Heart right ventricle (tissue), 16 donors: ENCODE measurements at places on chromosomes 4 and X. TPM values are rescaled to one million over a fixed set of nuclear protein-coding genes. Genes with fewer than 3 reads are reported as not detected.

DNA sequence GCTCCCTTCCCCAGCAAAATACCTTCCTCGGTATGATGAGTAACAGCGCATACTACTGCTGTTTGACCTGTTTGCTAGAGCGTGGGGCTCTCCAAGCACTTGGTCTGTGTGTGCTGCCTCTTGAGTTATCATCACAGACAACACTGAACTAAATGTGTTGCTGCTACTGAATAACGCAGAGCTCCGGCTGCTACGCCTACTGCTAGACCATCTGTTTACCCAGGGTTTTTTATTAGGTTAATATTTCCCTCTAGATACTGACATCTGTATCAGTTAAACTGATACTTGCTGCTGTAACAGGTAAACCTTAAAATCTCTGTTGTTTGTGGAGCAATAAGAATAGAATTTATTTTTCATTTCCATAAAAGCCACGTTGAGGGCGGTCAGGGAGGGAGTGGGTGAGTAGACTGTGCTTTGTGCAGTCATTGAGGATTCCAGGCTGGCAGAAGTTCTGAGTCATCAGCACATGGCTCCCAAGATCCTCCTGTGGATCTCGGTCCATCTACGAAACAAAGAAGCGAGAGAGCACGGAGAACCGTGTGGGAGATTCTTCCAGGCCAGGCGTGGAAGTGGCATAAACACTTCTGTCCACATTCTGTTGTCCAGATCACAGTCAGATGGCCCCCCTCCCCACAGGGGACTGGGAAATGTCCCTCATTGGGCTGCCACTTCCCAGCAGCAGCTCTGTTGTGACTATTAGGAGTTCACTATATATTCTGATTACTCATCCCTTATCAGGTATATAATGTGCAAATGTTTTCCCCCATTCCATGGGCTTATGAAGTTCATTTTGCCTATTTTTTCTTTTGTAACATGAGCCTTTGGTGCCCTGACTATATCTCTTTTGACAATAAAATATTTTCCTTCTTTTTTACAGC lies 14.1 kb downstream of the GRK4 start:
- DNase-seq, result no peak
- H3K4me3 ChIP-seq, result no peak overlapping the region
- H3K4me1 ChIP-seq, result no peaks in the 10 kb centered on the region
- no peaks in the 10 kb centered on the region for H3K36me3 ChIP-seq

The KLF3 gene
- total RNA-seq, result 20.2 TPM

- no peaks in the 10 kb centered on the region for H3K27me3 ChIP-seq
- H3K36me3 ChIP-seq, result no peaks in the 10 kb centered on the region
- no peak overlapping the region for H3K27ac ChIP-seq
- H3K4me1 ChIP-seq, result no peaks in the 10 kb centered on the region
- DNase-seq, result no peak
- no peak overlapping the region for H3K4me3 ChIP-seq
Observed at GRCh38 chr4:39323821-39324220, 42.3 kb downstream of the RFC1 start.

The GPRIN3 gene
- total RNA-seq, result 12.2 TPM

GRCh38 chr4:185020293-185020808 lies 2.1 kb downstream of the HELT start:
- no peak overlapping the region for H3K4me3 ChIP-seq
- no peaks in the 10 kb centered on the region for H3K36me3 ChIP-seq
- H3K27me3 ChIP-seq, result peaks cover 99% of the 10 kb centered on the region
- peaks cover 21% of the 10 kb centered on the region for H3K4me1 ChIP-seq
- H3K27ac ChIP-seq, result no peak overlapping the region

GRCh38 chr4:87882321-87882720 lies 49.6 kb downstream of the MEPE start:
- no peak for DNase-seq
- no peaks in the 10 kb centered on the region for H3K4me1 ChIP-seq
- no peaks in the 10 kb centered on the region for H3K27me3 ChIP-seq

- DNase-seq, result no peak
- H3K36me3 ChIP-seq, result no peaks in the 10 kb centered on the region
- H3K4me3 ChIP-seq, result no peak overlapping the region
- H3K27me3 ChIP-seq, result no peaks in the 10 kb centered on the region
Observed at GRCh38 chrX:21725496-21725895, 32.4 kb downstream of the SMPX start.

GRCh38 chrX:154486052-154486395 lies 391 bp downstream of the UBL4A start:
- peaks cover 10% of the 10 kb centered on the region for H3K4me1 ChIP-seq
- H3K36me3 ChIP-seq, result no peaks in the 10 kb centered on the region
- H3K4me3 ChIP-seq, result peak overlapping the region; percentile 55
- DNase-seq, result peak; percentile 44
- peak overlapping the region; percentile 86 for H3K27ac ChIP-seq

The PDGFC gene
- 14.6 TPM for total RNA-seq

DNA sequence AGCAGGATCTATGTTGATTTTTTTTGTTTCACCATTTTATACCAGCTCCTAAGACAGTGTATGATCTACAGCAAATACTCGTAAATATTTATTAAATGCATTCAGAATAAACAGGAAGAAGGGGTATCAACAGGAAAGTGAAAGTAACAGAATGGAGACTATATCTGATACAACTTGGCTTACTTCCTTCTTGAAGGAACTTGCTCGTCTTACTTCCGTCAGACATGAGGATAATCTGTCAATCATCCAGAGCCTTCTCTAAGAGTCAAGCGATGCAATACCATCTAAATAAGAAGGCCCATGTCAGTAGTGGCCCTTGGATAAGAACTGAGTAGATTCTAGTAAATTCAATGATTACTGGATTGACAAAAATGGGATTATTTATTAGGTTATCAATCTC lies 84.2 kb downstream of the CAMK2D start:
- no peaks in the 10 kb centered on the region for H3K27me3 ChIP-seq
- H3K27ac ChIP-seq, result peak overlapping the region; percentile 47
- H3K36me3 ChIP-seq, result no peaks in the 10 kb centered on the region
- peaks cover 67% of the 10 kb centered on the region for H3K4me1 ChIP-seq

DNA sequence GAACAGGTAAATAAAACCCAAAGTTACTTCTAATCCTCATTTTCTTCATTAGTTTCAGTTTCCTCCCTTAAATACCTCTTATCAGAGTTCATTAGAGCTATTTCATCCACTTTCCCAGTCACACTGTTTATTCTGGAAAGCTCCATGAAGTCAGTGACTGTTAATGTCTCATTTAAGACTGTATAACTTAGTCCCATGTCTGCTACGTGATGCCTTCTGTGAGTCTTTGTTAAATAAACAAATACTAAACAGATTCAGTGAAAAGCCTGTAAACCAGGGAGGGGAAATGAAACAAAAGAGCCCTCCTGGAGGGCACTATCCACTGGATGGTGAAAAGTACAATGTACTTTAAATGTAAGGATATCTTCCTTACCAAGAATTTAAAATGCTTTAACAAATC lies 24.7 kb downstream of the ACE2 start:
- H3K4me1 ChIP-seq, result peaks cover 15% of the 10 kb centered on the region
- H3K27ac ChIP-seq, result no peak overlapping the region
- no peaks in the 10 kb centered on the region for H3K27me3 ChIP-seq
- DNase-seq, result no peak

DNA sequence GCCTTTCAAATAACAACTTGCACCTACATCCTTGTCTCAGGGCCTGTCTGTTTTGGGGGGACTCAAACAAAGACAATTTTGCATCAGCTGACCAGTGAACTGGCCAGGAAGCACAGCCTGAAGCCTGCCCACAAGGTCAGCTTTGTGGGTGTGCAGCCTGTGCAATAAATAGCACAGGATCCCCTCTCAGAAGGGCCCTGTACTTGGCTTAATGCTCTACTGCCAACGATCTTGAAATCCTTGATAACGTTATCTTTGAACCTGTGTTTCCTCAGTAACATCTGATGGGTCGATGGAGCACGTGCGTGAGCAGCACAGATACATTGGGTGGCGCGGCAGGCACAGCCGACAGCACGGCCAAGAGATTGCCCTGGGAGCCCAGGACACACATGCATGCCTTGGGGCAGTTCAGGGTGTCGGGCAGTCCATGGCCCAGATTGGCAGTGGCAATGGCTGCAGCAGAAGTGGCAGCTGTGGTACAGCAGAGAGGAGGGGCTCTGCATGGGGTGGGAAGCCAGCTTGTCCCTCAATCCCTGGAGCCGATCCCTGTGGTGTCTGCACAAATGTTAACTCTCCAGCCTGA lies 58.8 kb upstream of the ATP6AP2 start:
- H3K36me3 ChIP-seq, result no peaks in the 10 kb centered on the region
- no peak overlapping the region for H3K4me3 ChIP-seq
- H3K4me1 ChIP-seq, result no peaks in the 10 kb centered on the region

GRCh38 chrX:47664737-47665136 lies 5.8 kb upstream of the UXT start:
- no peak overlapping the region for H3K4me3 ChIP-seq
- H3K27me3 ChIP-seq, result no peaks in the 10 kb centered on the region
- H3K36me3 ChIP-seq, result no peaks in the 10 kb centered on the region
- no peak for DNase-seq

The LRRC66 gene
- total RNA-seq, result 0.25 TPM

GRCh38 chr4:125432078-125432477 lies 117.3 kb downstream of the FAT4 start:
- no peak overlapping the region for H3K4me3 ChIP-seq
- no peak for DNase-seq
- peaks cover 7% of the 10 kb centered on the region for H3K4me1 ChIP-seq
- H3K27me3 ChIP-seq, result no peaks in the 10 kb centered on the region
- no peaks in the 10 kb centered on the region for H3K36me3 ChIP-seq

DNA sequence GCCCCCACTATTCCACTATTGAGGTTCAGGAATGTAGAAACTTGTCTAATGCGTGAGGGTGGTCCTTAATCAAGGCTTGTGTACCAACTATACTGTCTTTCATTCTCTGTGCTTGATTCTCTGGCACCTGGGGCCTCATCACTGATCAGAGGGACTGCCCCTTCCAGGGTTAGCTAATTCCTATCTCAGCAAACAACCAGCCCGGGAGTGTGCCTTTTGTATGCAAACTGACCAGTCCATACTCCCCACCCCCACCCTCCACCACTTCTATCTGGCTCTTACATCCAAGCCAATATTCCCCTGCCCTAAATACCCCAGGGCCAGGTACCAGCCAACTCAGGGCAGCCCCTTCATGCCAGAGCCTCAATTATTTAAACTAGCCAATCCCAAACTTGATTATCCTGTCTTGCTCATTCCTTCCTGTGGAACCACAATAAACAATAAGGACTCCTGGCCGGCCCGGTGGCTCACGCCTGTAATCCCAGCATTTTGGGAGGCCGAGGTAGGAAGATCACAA lies 59.3 kb downstream of the FTHL17 start:
- DNase-seq, result no peak
- H3K27ac ChIP-seq, result no peak overlapping the region
- H3K4me3 ChIP-seq, result no peak overlapping the region
- no peaks in the 10 kb centered on the region for H3K4me1 ChIP-seq
- H3K27me3 ChIP-seq, result no peaks in the 10 kb centered on the region

DNA sequence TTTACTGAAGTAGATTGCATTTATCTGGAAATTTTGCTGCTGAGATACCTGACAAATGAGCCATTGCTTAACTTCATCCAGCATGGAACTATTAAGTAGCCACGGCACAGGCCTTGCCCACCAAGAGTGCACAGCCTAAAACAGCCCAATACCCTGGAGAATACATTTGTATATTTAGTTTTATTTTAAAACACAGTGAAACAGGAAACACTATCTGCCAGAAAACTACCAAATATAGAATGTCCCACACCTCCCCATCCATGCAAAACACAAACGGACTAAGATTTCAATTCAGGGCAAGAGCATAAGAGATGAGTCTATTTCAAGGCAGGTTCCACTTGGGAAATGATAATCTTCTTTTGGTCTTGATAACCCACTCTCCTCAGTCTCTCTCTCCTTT lies 57.1 kb downstream of the MAML3 start:
- H3K27me3 ChIP-seq, result no peaks in the 10 kb centered on the region
- peaks cover 88% of the 10 kb centered on the region for H3K4me1 ChIP-seq
- H3K36me3 ChIP-seq, result no peaks in the 10 kb centered on the region
- H3K27ac ChIP-seq, result peak overlapping the region; percentile 82

The SPATA4 gene
- total RNA-seq, result 0.81 TPM

The BEND4 gene
- not detected for total RNA-seq

DNA sequence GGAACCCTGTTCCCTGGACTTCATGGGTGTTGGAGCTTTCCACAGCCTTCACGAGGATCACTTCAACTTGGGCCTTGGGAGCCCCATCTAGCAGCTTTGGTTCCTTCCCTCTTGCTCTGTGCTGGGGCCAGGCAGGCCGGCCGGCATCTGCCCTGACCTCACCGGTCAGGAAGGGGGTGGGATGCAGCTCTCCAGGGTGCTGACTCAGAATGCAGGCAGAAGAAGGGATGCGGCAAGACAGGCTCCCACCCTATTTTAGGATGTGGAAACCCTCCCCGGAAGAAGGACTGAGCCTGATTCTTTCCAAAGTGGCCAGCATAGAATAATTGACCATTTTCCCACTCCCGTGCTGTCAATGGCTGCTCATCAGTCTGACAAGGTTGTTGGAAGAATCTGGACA lies 47.1 kb downstream of the FHDC1 start:
- no peak overlapping the region for H3K27ac ChIP-seq
- H3K36me3 ChIP-seq, result no peaks in the 10 kb centered on the region
- DNase-seq, result no peak
- H3K4me3 ChIP-seq, result no peak overlapping the region

The CAPN6 gene
- total RNA-seq, result 0.11 TPM

GRCh38 chrX:42751573-42751972 lies 26.4 kb downstream of the PPP1R2C start:
- no peaks in the 10 kb centered on the region for H3K27me3 ChIP-seq
- H3K27ac ChIP-seq, result no peak overlapping the region
- no peak overlapping the region for H3K4me3 ChIP-seq
- H3K36me3 ChIP-seq, result no peaks in the 10 kb centered on the region

The EGFL6 gene
- total RNA-seq, result not detected

- H3K27me3 ChIP-seq, result peaks cover 35% of the 10 kb centered on the region
- H3K4me1 ChIP-seq, result no peaks in the 10 kb centered on the region
- DNase-seq, result no peak
Observed at GRCh38 chrX:36859231-36859630, 148.9 kb upstream of the FAM47C start.

The RS1 gene
- total RNA-seq, result not detected

The NDST3 gene
- not detected for total RNA-seq

The FAAH2 gene
- total RNA-seq, result 0.57 TPM

DNA sequence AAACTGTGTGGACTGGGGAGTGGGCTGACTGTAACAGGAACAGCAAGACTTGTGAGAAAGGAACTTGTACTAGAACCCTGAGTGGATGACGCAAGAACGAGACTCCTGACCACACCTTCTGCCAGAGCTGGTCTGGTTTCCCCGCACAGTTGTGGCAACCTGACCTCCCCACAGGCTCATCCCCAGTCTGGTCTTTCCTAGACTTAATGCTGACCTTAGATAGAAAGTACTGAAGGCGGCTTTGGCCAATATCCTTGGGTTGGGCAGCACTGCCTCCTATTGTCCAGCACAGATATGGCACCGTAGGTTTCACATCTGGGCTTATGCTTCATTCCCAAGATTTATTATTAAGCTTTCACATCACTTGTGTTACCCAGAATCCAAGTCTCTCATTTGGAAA lies 137.8 kb upstream of the FRG1 start:
- no peak overlapping the region for H3K4me3 ChIP-seq
- peaks cover 4% of the 10 kb centered on the region for H3K4me1 ChIP-seq
- DNase-seq, result no peak
- H3K27ac ChIP-seq, result no peak overlapping the region

The EXOC1 gene
- total RNA-seq, result 20.4 TPM
